Stimulated activated effector memory CD8-positive, alpha-beta T cell treated with anti-CD3 and anti-CD28 coated beads, Interleukin-12 subunit alpha, Interleukin-12 subunit beta, amount 100 ng/mL, for 72 hours (primary cell): ENCODE measurements at places on chromosomes 7 and 10.

GRCh38 chr10:68734349-68734748 is 13.3 kb downstream of the CCAR1 start:
- no peak for DNase-seq

DNA sequence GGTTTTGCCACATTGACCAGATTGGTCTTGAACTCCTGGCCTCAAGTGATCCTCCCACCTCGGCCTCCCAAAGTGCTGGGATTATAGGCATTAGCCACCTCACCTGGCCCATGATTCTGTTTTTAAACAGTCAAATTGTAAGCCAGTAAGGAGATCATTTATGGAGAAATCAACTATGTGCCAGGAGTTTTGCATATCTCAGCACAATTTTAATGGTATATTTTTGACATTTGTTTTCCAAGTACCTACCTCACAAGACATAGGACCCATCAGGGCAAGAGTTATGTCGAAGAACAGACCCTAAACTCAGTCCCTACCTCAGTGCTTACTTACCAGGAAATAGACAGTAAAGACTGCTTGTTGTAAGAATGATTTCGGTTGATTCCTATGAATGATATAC is 173.3 kb upstream of the TNS3 start:
- DNase-seq = no peak

GRCh38 chr7:145951566-145951965 is 165.0 kb upstream of the CNTNAP2 start:
- DNase-seq = no peak

- DNase-seq = peak; percentile 82
These were observed 172.6 kb upstream of the TNRC18 start for GRCh38 chr7:5596046-5596895.

GRCh38 chr7:50656141-50656895 is 91.1 kb upstream of the DDC start:
- no peak for DNase-seq

- DNase-seq = no peak
These were observed 309.2 kb upstream of the ZMIZ1 start for GRCh38 chr10:78759456-78760120.

- no peak for DNase-seq
These were observed 591.4 kb downstream of the PARD3 start for GRCh38 chr10:34223658-34224057.

GRCh38 chr10:34773636-34774630 is 41.2 kb downstream of the PARD3 start:
- no peak for DNase-seq

- DNase-seq = no peak
These were observed 15.5 kb downstream of the CYTH3 start for GRCh38 chr7:6256677-6257535.

- no peak for DNase-seq
These were observed 619 bp upstream of the LMTK2 start for GRCh38 chr7:98105942-98106544.
